ENCODE measurements at places on chromosomes 7 and 10.

- H3K36me3 ChIP-seq, result no peaks in the 10 kb centered on the region
- H3K4me3 ChIP-seq, result peak overlapping the region; percentile 13
- DNase-seq, result peak; percentile 20
- H3K4me1 ChIP-seq, result peaks cover 49% of the 10 kb centered on the region
- no peaks in the 10 kb centered on the region for H3K27me3 ChIP-seq
- peak overlapping the region; percentile 75 for H3K27ac ChIP-seq
Observed at GRCh38 chr10:72738486-72738885, 46.5 kb downstream of the MCU start.

- H3K27me3 ChIP-seq, result no peaks in the 10 kb centered on the region
- no peak overlapping the region for H3K4me3 ChIP-seq
- no peaks in the 10 kb centered on the region for H3K36me3 ChIP-seq
Observed at GRCh38 chr7:112162142-112162766, 43.9 kb downstream of the DOCK4 start.

GRCh38 chr10:126880926-126881325 lies 24.3 kb upstream of the DOCK1 start:
- no peak overlapping the region for H3K4me3 ChIP-seq
- H3K4me1 ChIP-seq, result no peaks in the 10 kb centered on the region
- peaks cover 9% of the 10 kb centered on the region for H3K27me3 ChIP-seq
- DNase-seq, result no peak

DNA sequence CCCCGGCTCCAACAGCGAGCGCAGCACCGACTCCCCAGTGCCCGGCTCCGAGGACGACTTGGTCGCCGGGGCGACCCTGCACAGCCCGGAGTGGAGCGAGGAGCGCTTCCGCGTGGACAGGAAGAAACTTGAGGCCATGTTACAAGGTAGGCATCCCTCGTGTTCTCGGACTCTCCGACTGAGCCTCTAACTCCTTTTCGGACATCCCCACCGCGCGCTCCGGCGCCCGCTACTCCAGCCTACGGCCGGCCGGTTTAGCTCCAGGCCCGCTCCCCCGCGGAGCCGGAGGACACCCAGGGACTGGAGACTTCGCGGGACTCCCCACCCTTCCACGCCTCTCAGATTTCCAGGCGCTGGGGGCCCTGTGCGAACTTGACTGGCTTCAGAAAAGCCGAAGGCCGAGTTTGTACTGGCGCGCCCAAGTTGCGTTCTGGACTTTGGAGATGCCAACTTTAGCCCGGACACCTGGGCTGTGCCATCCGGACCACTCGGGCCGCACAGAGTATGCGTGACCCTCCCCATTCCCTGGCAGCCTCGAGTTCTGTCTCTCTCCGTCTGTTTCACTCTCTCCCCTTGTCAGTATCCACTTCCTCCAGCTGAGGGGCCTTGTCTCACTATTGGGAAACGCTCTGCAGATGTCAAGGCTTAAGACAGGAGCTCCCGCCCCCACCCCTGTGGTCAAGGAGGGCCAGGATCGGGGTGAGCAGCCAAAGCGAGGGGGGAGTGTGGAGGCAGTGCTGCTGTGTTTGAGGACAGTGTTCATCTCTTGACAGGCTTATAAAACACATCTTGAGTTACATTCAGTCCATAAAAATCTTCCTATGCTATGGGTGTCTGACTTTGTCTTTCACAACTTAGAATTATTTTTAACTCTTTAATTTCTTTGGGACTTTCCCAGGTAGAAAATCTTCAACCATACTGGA lies 777 bp downstream of the BICC1 start:
- no peaks in the 10 kb centered on the region for H3K36me3 ChIP-seq
- H3K4me3 ChIP-seq, result peak overlapping the region; percentile 63
- H3K27me3 ChIP-seq, result no peaks in the 10 kb centered on the region
- peaks cover 4% of the 10 kb centered on the region for H3K4me1 ChIP-seq

DNA sequence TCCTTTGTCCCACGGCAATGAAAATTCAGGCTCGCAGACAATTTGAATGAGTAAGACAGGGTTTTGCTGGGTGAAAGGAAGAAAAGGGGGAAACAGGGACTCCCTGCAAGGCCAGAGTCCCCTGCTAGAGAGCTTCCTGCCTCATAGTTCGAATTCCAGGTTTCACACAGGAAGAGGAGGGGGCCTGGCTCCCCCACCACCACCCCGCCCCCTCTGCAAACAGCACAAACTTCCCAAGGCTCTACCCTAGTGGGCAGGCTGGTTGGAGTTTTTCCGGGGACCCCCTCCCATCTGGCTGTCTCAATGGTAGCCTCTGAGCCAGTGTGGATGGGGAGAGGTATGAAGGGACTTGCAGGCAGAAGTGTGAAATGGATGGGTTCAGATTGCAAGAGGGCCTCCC lies 57.4 kb upstream of the NEBL start:
- no peak overlapping the region for H3K4me3 ChIP-seq
- no peaks in the 10 kb centered on the region for H3K27me3 ChIP-seq
- DNase-seq, result no peak
- H3K27ac ChIP-seq, result no peak overlapping the region

- H3K4me3 ChIP-seq, result no peak overlapping the region
- no peaks in the 10 kb centered on the region for H3K27me3 ChIP-seq
- no peak overlapping the region for H3K27ac ChIP-seq
- H3K4me1 ChIP-seq, result peaks cover 19% of the 10 kb centered on the region
- no peaks in the 10 kb centered on the region for H3K36me3 ChIP-seq
Observed at GRCh38 chr7:66265566-66265965, 60.4 kb downstream of the TPST1 start.

DNA sequence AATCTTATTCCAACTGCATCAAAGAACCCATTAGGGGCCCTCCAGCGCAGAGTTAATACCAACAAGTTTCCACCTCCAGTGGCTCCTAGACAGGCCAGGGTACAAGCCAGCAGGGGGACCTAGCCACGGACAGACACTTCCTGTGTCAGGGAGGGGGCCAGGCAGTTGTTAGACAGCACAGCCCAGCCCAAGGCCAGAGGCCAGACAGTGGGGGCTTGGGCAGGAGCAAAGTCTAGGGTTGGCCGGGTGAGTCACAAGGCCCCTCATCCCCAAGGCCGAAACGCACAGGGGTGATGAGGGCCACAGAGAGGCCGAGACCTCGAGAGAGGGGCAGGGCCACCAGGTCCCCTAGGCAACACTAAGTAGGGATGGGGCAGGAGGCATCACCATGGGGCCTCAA lies 19.3 kb upstream of the OPTN start:
- no peak for DNase-seq
- no peaks in the 10 kb centered on the region for H3K36me3 ChIP-seq

GRCh38 chr7:147321504-147321903 lies 1204.9 kb downstream of the CNTNAP2 start:
- no peak overlapping the region for H3K4me3 ChIP-seq
- no peak for DNase-seq
- no peaks in the 10 kb centered on the region for H3K4me1 ChIP-seq

- no peaks in the 10 kb centered on the region for H3K27me3 ChIP-seq
- no peak overlapping the region for H3K27ac ChIP-seq
- H3K4me1 ChIP-seq, result no peaks in the 10 kb centered on the region
- no peak for DNase-seq
- H3K4me3 ChIP-seq, result no peak overlapping the region
Observed at GRCh38 chr10:108409306-108409705, 1244.8 kb upstream of the SORCS1 start.

DNA sequence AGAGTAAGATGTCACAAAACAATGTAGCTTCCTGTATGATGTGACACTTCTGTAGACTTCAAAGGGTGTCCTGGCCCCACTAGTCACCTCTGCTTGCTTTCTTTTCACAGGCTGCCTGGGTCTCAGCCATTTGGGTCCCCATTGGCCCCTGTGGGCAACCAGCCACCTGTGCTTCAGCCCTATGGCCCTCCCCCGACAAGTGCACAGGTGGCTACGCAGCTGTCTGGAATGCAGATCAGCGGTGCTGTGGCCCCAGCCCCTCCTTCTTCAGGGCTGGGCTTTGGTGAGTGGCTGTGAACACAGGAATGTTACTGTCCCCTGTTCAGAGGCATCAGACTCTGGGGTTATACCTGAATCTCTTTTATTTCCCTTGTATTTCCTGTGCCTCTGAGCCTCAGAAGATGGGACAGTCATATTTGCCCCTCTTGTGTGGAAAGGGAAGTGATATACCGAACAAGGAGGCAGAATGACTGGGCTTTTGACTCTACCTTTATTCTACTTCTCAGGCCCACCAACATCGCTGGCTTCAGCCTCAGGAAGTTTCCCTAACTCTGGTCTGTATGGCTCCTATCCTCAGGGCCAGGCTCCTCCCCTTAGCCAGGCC lies 15.4 kb downstream of the SEC24C start:
- H3K27me3 ChIP-seq, result no peaks in the 10 kb centered on the region
- peaks cover 45% of the 10 kb centered on the region for H3K36me3 ChIP-seq
- H3K27ac ChIP-seq, result no peak overlapping the region
- no peak for DNase-seq

GRCh38 chr10:71769279-71769823 lies 4.0 kb downstream of the VSIR start:
- no peak for DNase-seq
- no peaks in the 10 kb centered on the region for H3K27me3 ChIP-seq
- H3K36me3 ChIP-seq, result no peaks in the 10 kb centered on the region
- peak overlapping the region; percentile 96 for H3K27ac ChIP-seq
- H3K4me3 ChIP-seq, result peak overlapping the region; percentile 33
- peaks cover 78% of the 10 kb centered on the region for H3K4me1 ChIP-seq

DNA sequence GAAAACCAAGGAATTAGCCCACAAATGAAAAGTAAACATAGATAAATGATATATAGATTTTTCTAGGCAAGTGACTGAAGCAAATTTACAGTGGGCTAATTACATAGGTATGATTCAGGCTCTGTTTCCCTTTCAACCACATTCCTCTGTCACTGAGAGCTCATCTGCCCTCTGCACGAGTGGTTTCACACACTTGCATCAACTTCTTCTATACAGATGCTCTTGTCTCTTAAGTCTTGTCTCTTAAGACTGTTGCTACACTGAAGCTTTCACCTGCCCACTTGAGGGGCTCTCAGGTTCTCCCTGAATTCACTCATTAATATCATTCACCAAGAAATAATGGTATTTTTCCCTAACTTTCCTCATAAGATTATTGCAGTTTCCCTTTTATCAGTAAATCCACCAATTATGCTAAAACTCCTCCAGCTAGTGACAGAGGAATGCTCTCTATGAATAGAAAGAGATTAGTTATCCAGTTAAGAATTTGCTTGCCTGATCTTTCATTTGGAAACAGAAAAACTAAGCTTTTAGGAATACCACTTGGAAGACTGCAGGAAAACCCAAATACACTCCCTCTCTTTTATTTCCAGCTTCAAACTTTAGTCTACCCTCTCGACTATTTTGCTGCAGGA lies 95.7 kb downstream of the ELAPOR2 start:
- DNase-seq, result no peak
- H3K4me1 ChIP-seq, result no peaks in the 10 kb centered on the region
- H3K36me3 ChIP-seq, result no peaks in the 10 kb centered on the region

- no peaks in the 10 kb centered on the region for H3K36me3 ChIP-seq
- no peak for DNase-seq
- H3K4me3 ChIP-seq, result no peak overlapping the region
- H3K27me3 ChIP-seq, result no peaks in the 10 kb centered on the region
Observed at GRCh38 chr10:131786756-131787605, 113.8 kb upstream of the PPP2R2D start.

DNA sequence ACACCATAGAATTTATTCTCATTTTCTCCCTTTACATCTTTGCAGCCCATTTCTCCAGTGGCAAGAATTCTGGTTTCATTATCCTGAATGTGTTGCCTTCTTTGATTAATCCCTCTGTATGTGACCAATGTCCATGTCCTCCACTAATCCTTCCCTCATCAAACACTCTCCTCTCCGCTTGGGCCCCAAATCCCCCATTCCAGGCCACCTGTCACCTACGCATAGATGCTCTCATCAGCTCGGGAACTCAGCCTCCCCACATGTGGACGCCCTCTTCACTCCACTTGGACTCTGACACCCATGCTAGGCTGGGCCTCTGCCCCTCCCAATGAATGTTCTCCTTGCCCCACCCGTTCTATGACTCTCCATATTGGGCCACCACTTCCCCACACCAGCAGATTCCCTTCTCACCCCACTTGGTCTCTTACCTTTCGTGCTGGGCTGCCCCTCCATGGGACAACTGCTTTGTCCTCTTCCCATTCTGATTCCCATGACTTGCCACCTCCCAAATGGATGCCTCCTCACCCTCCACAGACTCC lies 18.7 kb upstream of the RBM20 start:
- H3K4me1 ChIP-seq, result peaks cover 10% of the 10 kb centered on the region
- no peak overlapping the region for H3K27ac ChIP-seq
- H3K36me3 ChIP-seq, result no peaks in the 10 kb centered on the region
- no peak for DNase-seq

DNA sequence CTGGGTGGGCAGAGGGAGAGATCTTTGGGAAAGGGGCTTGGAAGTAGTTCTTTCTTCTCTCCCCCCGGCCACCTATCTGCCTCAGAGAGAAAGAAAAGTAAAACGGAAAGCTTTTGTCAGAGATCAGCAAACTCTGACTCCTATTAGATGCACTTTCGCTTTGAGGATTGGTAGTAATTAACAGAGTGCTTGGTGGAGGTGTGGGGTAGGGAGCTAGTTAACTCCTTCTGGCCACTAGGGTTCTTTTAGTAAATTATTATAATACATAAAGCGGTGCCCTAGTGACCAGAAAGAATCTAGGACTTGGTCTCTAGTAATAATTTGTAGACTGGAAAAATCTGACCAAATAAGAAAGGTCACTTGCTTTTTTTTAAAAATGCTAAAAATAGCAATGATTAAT lies 54.6 kb downstream of the CPVL start:
- H3K27me3 ChIP-seq, result no peaks in the 10 kb centered on the region
- no peaks in the 10 kb centered on the region for H3K36me3 ChIP-seq
- peak overlapping the region; percentile 6 for H3K27ac ChIP-seq
- peaks cover 33% of the 10 kb centered on the region for H3K4me1 ChIP-seq
- no peak for DNase-seq
- H3K4me3 ChIP-seq, result no peak overlapping the region

- H3K4me1 ChIP-seq, result no peaks in the 10 kb centered on the region
- no peaks in the 10 kb centered on the region for H3K27me3 ChIP-seq
- no peak overlapping the region for H3K27ac ChIP-seq
- no peaks in the 10 kb centered on the region for H3K36me3 ChIP-seq
Observed at GRCh38 chr7:99740573-99741440, 5.8 kb upstream of the CYP3A7 start.

DNA sequence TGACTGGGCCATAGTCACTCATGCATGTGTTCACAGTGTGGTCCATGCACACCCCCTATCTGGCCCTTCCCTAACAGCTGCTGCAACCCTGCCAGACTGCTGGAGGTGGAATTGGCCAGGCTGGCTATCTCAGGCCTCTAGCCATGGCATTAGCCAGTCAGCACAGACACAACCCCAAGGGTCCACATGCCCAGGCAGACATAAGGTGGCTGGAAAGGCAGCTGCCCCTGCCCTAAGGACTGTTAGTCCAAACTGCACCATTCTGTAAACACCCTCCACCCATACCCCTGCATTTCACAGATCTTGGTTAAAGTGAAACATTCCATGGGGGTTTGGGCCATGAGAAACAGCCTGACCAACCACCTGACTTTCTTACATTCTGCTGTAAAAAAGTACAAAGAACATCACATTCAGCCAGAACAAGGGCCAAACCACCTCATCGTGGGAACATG lies 137.4 kb upstream of the KCNMA1 start:
- no peaks in the 10 kb centered on the region for H3K36me3 ChIP-seq
- no peak overlapping the region for H3K4me3 ChIP-seq
- H3K27me3 ChIP-seq, result no peaks in the 10 kb centered on the region
- H3K4me1 ChIP-seq, result no peaks in the 10 kb centered on the region
- DNase-seq, result no peak
- no peak overlapping the region for H3K27ac ChIP-seq

GRCh38 chr10:43313901-43314300 lies 47.0 kb upstream of the RASGEF1A start:
- no peak overlapping the region for H3K27ac ChIP-seq
- H3K27me3 ChIP-seq, result no peaks in the 10 kb centered on the region
- H3K4me3 ChIP-seq, result no peak overlapping the region
- H3K4me1 ChIP-seq, result no peaks in the 10 kb centered on the region
- no peaks in the 10 kb centered on the region for H3K36me3 ChIP-seq

- no peaks in the 10 kb centered on the region for H3K36me3 ChIP-seq
- no peak for DNase-seq
- peaks cover 5% of the 10 kb centered on the region for H3K4me1 ChIP-seq
- H3K27ac ChIP-seq, result peak overlapping the region; percentile 98
Observed at GRCh38 chr10:122375679-122376160, 1.2 kb downstream of the PLEKHA1 start.

All from heart left ventricle (tissue), 16 donors.